Stimulated activated CD8-positive, alpha-beta memory T cell treated with anti-CD3 and anti-CD28 coated beads, Interleukin-7, amount 100 ng/mL, for 1 hour (primary cell): ENCODE measurements at places on chromosomes 5 and 9.

DNA sequence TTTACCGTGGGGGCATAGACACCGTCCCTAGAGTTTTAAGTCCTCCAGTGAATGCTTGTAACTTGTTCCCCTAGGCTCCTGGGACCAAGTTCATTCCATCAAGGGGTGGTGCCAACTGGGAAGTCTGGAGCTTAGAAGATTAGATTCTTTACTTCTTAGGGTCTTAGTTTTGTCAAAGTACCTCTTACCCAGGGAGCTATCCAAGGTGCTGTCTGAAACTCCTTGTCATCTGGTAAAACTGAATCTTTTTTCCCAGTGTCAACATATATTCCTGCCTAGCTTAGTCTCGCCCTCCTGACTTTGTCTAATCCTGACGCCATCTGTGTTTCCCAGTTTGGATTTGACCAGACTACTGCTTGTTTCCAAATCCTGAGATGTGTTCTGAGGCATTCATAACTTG is 41.6 kb downstream of the MAMDC2 start:
- no peak for DNase-seq

- DNase-seq: no peak
Observed at GRCh38 chr5:610744-611730, 1.1 kb upstream of the CEP72 start.

DNA sequence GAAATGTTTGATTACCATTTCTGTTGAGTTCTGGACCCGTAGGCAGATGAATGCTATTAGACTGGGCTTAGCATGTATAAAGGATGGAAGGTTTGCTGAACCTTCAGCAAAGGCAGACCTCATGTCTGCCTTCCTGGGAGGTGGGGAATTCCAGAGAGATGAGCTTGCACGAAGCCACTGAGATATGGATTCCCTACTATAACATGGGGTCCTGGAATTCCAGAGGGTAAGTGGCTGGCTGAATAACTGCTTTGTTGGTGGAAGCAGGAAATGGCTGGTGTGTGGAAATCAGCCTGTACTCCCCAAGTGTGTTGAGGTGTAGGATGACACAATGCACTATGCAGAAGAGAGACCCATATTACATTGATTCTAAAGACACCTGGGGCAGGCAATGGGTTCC is 526.4 kb downstream of the CTNND2 start:
- no peak for DNase-seq

DNA sequence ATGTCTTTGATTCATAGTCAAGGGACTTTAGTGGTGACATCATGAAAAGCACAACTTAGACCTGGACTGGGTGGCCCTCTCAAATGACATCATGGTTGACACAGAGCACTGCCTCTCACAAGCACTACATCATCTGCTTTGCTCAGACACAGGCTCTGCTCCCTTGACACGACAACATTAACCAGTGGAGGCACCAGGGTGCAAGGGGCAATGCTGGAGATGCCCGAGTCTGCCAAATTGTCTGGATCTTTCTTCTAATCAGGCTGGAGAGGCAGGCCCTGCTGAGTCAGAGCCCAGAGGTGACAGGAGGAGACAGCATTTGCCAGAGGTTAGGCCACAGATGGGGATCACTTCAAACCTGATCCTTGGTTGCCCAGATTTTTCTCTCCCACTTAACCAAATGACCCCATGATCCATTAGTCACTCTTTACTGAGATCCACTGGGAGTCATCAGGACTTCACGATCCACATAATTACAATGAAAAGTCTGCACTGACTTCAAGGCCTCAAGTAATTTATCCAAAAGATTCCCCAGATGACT is 174.4 kb downstream of the SLIT3 start:
- no peak for DNase-seq

GRCh38 chr5:145345511-145346287 is 489.4 kb downstream of the PRELID2 start:
- DNase-seq: no peak

DNA sequence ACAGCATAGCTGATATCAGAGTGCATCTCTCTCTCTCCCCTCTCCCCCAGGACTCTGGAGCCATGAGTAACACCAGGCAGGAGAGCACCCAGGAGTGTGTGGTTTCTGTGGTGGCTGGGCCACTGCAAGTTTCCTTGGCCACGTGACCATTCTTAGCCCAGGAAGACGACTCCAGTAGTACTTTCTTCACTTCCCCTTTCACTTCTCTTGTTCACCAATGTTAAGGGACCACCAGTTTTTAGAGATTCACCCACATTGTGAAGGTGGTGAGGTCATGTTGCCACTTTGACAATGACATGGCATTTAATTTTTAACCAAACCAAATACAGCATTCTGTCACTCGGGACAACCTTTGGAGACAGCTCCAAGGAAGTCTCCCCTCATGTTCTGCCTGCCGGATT is 17.9 kb upstream of the DAPK1 start:
- DNase-seq: no peak

DNA sequence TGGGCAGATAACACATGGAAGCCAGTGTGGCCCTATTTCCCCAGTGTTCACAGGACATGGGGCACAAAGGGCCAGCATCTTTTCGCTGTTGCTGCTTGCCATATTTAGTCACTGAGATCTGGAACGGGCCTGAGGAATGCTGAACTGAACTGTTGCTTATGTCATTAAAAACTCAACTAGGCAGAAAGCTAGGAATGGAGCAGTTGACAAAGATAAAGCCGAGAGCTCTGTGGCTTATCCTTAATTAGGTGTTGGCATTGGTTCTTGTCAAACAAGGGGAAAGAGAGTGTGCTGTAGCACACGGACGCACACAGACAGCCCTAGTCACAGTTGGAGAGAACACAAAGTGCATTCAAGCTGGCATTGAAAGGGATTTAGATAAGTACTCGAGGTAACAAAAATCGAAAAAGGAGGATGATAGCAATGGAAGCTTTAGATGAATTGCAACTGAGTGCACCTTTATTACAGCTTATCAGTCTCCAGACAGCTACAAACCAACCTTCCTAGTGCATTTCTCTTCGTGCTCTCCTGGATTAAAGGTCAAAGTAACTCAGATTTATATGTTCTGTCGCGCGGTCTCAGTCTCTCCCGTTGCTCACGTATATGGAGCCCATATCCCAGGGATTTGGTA is 450.2 kb upstream of the ZNF608 start:
- DNase-seq: no peak

- DNase-seq: no peak
Observed at GRCh38 chr5:9201011-9201410, 344.9 kb downstream of the SEMA5A start.

GRCh38 chr5:54646356-54647101 is 129.0 kb downstream of the SNX18 start:
- peak; percentile 29 for DNase-seq

- DNase-seq: no peak
Observed at GRCh38 chr9:23438299-23438907, 387.6 kb downstream of the ELAVL2 start.

- no peak for DNase-seq
Observed at GRCh38 chr9:124149992-124150391, 107.8 kb upstream of the NEK6 start.

DNA sequence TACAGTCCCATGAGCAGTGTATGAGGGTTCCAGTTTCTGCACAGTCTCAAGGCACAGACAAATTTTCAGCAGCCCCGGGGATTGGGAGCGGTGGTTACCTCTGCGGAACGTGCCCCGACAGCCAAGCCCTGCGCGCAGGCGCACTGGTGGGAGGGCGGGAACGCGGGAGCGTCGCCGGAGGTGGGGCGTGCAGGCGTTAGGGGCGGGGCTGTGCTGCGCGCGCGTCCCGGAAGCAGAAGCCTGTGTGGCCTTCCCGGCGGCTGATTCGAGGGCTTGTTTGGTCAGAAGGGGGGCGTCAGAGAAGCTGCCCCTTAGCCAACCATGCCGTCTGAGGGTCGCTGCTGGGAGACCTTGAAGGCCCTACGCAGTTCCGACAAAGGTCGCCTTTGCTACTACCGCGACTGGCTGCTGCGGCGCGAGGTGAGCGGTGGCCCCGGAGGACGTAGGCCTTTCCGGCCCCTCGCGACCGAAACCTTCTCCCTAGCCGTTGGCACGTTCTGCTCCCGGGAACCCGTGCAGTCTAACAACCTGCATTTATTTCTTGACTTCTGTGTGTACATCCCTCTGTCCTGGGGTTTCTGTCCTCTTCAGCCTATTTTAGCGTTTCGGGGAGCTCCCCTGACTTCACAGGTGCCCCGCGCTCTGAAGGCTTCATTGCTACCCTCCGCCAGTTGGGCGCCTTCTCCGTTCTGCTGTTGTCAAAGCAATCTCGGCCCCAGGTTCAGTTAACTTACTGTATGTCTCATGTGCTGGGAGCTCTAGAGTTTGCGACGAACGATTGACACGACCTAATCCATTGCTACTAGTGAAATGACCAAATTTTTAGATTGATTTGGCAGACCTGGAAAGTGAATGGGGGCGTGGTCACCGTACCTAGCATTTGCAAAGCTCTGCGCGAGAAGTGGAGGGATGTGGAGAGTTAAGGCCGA is at the start of gene GLE1:
Gene GLE1, plus strand, starts transcription at position 235 of the 929 bp plus-strand sequence. Its CDS starts 87 bp downstream, at position 322.
- DNase-seq: peak; percentile 95
